ENCODE measurements at places on chromosomes 5 and 9.

GRCh38 chr9:98227883-98228282 lies 27.6 kb downstream of the TBC1D2 start:
- no peak for DNase-seq

DNA sequence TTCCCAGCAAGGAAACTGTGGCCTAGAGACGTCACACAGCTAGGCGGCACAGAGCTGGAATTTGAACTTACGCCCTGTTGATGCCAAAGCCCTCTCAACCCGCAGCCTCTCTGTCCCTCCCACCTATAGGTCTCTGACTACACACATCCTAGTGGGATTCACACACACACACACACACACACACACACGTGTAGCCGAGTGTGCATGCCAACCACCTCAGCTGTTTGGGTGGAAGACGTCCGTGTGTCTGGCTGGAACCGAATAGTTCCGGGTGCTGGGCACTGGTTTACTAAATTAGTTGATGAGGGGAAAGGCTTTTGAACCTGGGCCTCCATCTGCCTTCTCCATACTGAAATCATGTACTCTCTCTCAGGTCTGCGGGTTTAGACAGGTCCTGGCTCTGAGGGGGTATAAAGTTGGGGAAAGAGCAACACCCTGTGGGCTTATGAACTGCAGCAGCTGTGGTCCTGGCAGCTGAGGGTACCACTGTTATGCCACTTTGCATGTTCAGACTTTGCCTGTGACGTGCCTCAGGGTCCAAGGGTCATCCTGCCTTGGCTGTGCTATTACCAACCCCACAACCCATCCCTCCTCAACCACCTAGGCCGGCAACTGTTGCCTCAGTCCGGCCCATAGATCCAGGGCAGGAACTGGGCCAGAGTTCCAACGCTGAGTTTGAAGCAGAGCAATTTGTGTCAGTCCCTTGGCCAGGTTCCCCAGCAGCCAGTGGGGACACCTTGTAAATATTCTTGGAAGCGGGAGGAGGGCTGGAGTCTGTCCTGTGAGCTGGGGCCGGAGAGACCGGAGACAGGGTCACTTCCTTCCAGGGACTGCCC lies 50.5 kb downstream of the PSD2 start:
- no peak for DNase-seq

DNA sequence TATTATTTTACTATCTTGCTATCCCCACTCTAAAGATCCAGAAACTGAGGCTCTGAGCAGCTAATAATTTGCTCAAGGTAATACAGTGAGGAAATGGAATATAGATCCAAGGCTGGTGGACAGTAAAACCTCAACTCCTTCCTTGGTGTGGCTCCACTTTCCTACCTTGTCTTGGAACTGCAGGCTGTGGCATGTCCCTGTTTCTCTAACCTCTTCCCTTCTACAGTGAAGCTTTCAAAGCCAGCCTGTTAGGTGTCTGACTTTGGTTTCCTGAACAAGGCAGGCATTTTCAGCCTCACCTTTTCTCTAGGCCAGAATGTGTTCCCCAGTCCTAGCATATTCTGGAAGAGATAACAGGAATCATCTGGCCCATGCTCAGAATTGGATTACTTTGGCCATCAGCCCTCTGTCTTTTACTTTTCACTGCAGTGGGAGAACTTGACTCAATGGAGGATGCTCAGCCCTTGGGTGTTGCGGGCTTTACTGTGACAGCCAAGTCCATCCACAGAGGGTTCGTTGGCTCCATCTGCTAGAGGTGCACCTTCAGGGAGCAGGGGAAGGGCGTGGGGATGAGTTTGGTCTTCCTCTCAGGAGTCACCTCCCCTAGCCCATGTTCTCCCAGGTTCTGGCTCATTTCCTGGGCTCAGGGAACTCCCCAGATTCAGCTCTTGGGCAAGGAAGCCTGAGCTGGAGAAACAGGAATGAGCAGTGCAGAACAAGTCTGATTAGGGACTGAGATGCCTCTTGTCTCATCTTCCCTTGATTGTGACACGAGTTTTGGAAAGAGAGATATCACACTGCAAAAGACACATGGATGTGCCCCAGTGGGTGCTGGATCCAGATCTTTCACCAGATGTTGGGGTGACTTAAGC lies 1.1 kb downstream of the NIPAL4 start:
- no peak for DNase-seq

DNA sequence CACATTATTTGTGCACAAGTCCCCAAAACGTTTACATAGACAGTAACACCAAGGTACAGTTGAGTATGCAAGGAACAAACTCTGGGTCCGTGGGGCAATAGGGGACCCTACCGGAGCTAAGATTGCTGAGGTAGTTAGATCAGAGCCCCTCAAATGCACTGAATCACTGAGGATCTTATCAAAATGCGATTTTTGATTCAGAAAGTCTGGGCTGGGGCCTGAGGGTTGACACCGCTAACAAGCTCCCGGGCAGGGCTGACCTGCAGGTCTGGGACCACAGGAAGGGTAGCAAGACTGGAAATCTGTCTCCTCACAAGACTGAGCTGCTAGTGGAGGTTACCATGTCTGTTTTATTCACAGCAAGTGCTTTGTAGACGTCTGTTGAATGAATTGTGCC lies 1.8 kb upstream of the IL3 start:
- DNase-seq = no peak

- no peak for DNase-seq
These were observed 59.1 kb downstream of the BOD1 start for GRCh38 chr5:173557123-173557903.

GRCh38 chr9:72444435-72444834 lies 77.0 kb upstream of the TMC1 start:
- no peak for DNase-seq

Measured in CD4-positive, alpha-beta T cell treated with Interferon gamma for 1 hour (primary cell).